CD8-positive, alpha-beta memory T cell (primary cell): ENCODE measurements at places on chromosomes 1 and 21.

DNA sequence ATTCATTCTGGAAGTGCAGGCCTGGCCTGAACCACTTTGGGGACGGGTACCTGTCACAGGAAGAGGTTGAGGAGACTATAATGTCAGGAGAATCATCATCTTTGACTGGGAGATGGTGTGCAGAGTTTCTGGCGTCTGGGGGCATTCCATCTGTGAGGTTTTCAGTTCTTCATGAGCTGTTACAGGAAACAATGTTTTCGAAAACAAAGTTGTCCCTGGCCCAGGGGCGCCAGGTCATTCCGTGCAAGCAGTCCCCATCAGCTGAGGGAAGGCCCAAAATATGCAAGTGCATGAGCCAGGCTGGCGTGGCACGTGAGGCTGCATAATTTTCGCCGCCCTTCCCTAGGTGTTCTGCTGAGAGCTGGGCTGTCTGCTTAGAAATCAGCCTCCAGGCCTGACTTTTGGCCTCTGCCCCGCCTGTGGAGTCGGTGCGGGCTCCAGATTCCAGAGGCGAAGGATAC is 68.4 kb upstream of the ATP5PO start:
- DNase-seq = no peak

DNA sequence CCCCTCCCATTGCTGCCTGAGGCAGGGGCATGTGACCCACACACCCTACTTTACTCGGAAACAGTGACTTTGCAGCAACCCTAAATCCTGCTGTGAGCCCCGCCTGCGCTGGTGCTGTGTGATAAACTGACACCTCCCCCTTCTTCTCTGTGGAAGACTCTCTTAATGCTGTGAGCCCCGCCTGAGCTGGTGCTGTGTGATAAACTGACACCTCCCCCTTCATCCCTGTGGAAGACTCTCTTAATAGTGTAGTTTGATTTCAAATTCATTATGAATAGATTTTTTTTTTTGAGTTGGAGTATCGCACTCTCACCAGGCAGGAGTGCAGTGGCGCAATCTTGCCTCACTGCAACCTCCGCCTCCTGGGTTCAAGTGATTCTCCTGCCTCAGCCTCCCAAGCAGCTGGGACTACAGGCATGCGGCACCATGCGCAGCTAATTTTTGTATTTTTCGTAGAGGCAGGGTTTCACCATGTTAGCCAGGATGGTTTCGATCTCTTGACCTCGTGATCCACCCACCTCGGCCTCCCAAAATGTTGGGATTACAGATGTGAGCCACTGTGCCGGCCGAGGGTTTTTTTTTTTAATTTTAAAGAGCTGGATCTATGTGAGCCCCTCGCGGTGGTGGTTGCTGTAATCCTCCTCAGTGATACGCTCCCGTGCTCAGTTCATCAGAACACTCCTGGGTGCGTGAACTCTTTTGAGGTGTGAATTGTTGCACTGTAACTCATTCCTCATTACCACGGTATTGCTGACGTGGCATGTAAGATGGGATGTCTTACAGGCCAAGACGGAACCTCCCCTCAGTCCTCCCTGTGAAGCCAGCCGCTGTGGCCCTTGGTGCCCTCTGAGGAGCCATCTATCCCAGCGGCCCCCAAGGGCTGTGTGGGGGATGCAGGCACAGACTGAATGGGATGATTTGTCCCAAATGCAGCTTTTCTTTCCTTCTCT is 60.3 kb downstream of the GALNT2 start:
- DNase-seq = no peak

DNA sequence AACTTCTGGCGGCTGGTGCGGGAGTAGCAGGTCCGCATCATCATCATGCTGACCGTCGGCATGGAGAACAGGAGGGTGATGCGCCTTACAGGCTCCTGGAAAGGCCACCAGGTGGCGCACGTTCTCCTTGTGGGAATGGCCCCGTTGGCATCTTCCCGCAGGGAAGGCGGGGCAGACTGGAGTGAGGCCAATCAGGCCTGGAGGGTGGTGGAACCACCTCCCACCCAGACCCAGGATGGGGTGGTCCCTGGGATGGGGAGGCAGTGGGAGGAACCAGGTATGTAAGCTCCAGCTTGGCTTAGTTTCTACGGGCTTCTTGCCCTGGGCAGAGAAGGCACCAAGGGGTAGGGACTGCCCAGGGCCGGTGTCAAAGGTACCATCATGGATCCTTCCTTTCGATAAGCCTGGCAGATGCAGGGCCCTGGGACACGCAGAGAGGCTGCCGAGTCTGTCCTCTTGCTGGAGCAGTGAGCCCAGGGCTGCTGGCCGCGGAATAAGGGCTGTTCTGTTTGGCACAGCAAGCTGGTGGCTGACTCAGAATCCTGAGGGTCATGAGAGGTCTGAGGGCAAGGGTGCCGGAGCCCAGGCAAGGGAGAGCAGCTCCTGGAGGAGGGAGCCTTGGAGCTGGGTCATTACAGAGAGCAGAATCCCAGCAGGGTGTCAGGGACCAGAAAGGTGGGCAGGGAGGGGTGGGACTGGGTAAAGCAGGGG is 8.7 kb upstream of the LGR6 start:
- DNase-seq = peak; percentile 62

- peak; percentile 89 for DNase-seq
Measured at GRCh38 chr1:31939484-31940329, 1.5 kb upstream of the PTP4A2 start.

DNA sequence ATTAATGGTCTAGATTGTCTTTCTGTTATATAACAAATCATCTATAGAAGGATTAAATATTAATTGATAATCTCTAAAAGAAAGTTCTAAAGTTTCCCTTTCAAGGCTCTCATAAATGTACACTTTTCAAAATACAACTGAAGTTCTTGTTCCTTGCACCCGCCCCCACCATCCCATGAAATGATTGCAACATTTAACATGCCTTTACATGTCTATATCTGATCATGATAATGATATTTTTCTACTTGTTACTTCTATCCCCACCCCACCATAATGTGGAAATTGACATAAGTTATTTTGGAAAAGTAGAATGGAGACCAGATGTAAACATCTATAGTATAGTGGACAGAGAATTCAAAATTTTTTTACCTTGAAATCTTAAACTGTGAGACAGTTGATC is 186.6 kb downstream of the NTNG1 start:
- no peak for DNase-seq

DNA sequence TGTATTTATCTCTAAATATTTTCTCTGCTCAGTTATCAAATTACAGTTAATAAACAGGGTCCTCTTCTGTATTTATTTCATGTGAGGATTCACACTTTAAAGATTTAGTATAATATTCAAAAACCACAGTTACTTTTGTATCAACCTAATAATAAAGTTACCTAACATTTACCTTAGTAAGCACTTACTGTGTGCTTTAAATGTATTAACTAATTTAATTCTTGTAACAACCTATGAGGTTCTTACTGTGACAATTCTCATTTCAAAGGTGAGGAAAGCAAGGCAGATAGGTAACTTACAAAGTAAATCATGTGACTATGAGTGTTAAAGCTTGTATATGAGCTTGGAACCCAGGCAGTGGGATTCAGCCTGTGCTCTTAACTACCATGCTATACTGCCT is 30.2 kb downstream of the DNAH14 start:
- no peak for DNase-seq

DNA sequence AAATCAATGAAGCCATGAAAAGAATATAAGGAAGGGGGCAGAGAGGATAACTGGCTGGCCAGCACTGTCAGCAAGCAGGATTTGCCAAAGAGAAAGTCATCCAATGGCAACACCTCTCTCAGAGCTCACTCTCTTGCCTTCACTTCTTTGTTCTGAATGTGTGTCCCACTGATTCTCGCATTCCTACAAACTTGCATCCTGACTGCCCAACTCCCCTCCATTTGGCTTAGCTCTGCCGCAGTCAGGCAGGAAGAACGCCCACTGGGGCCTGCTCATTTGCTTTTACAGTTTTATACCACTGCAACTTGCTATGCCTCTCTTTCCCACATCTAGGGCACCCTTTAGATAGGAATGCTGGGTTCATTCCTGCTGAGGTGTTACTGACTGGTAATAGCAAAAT is 364.2 kb upstream of the ST6GALNAC5 start:
- DNase-seq = no peak

GRCh38 chr1:64479874-64480273 is 9.9 kb downstream of the CACHD1 start:
- DNase-seq = no peak

GRCh38 chr1:21262293-21263051 is 27.8 kb downstream of the ECE1 start:
- DNase-seq = no peak

DNA sequence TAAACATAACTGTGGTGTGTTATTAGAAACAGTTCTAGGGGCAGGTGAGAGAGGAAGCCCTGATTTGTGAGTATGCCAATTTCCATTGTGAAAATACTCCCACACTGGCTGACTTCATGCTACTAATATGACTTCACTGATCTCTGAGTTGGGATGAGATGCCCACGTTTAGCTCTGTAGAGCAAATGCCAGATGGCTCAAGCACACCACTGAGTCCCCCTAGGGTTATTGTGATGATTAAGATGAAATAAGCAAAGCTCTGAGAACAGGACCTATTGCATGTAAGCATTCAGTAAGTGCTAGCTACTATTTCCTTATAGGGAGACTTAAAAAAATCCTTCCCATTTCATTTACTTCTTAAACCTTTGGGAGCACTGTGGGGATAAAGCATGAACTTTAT is 117.6 kb downstream of the CENPF start:
- DNase-seq = no peak

DNA sequence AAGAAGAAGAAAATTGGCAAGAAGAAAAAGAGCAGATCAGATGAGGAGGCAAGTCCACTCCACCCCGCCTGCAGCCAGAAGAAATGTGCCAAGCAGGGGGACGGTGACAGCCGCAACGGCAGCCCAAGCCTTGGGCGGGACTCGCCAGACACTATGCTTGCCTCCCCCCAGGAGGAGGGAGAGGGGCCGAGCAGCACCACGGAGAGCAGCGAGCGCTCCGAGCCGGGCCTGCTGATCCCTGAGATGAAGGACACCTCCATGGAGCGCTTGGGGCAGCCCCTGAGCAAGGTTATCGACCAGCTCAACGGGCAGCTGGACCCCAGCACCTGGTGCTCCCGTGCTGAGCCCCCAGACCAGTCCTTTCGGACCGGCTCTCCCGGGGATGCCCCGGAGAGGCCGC is 9.0 kb upstream of the SLC25A34 start:
- DNase-seq = no peak

GRCh38 chr1:44283524-44284173 is 70.4 kb downstream of the DMAP1 start:
- DNase-seq = no peak

DNA sequence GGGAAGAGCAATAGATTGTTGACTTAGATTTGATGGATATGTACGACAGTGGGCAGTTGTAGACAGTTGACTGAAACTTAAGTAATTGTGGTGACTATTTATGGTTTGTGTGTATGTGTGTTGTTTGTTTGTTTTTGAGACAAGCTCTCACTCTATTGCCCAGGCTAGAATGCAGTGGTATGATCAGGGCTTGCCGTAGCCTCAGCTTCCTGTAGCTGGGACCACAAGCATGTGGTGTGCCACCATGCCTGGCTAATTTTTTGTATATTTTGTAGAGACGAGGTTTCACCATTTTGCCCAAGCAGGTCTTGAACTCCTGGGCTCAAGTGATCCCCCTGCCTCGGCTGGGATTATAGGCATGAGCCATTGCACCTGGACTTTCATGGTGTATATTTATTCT is 9.8 kb downstream of the SDHC start:
- no peak for DNase-seq
